T-helper 2 cell treated with Interferon-gamma antibody and Interleukin-4, amounts not matched to agents 100 ng/mL and 5 ng/mL, for 36 hours (primary cell): ENCODE measurements at places on chromosomes 12 and 14. TPM values are rescaled to one million over a fixed set of nuclear protein-coding genes. Genes with fewer than 3 reads are reported as not detected.

GSC gene
- not detected in 2 replicates for total RNA-seq

CAPZA3 gene
- total RNA-seq, result not detected in 2 replicates

LMO3 gene
- total RNA-seq, result not detected in 2 replicates

FOXG1 gene
- not detected in 2 replicates for total RNA-seq

PPP2R3C gene
- 46.0 and 46.4 TPM in 2 replicates for total RNA-seq

SPX gene
- 0.52 and 1.1 TPM in 2 replicates for total RNA-seq

C1S gene
- total RNA-seq, result 2.2 TPM in 2 replicates

DDIT3 gene
- 9.9 and 10.7 TPM in 2 replicates for total RNA-seq

LMNTD1 gene
- not detected in 2 replicates for total RNA-seq

RIMBP2 gene
- total RNA-seq, result not detected in 2 replicates

SLC10A1 gene
- not detected in 2 replicates for total RNA-seq

SLC17A8 gene
- not detected in 2 replicates for total RNA-seq

FAM161B gene
- total RNA-seq, result 1.2 and 1.4 TPM in 2 replicates

ALDH1L2 gene
- 0.52 and 0.73 TPM in 2 replicates for total RNA-seq

CACNA2D4 gene
- total RNA-seq, result 12.3 and 15.3 TPM in 2 replicates

MAPK1IP1L gene
- total RNA-seq, result 114 and 116 TPM in 2 replicates
